Osteocyte (in vitro differentiated cells): ENCODE measurements at places on chromosomes 2 and 18.

DNA sequence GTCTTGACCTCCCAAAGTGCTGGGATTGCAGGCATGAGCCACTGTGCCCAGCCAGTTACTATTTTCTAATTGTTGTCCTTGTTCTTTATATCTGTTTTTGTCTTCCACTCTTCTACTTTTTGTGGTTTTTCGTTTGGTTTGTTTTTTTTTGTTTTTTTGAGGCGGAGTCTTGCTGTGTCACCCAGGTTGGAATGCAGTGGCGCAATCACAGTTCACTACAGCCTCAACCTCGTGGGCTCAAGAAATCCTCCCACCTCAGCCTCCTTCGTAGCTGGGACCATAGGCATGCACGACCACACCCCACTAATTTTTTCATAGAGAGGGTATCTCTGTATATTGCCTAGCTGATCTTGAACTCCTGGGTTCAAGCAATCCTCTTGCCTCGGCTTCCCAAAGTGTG, 100.7 kb downstream of the EHBP1 start:
- H3K4me3 ChIP-seq: no peak overlapping the region
- H3K27me3 ChIP-seq: no peaks in the 10 kb centered on the region
- H3K4me1 ChIP-seq: peaks cover 23% of the 10 kb centered on the region
- no peak overlapping the region for H3K27ac ChIP-seq
- no peak for DNase-seq

DNA sequence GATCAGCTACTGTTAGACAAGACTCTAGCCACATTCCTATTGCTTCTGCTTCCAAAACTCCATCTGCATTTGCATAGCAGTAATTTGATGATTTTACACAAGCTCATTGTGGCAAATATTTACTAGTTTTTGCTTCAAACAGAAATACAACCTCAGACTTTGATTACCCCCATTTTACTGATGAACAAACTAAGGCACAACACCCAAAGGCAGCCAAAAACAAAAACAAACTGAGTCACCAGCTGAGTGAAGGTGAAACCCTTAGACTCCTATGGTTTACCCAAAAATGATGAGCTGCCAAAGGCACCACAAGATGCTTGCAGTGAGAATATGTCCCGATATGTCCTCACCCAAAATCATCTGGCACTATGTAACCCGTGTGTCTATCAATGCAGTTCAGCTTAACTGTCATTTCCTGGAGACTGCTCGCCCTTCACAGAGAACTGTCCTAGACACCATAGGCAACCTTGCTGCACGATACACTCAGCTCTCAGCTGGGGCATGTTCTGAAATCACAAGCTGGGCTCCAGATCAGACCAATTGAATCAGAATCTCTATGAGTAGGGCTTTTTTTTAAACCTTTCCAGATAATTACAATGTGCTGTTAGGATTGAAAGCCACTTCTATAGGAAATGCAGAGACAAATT, 4.1 kb upstream of the EVA1A start:
- peaks cover 49% of the 10 kb centered on the region for H3K4me1 ChIP-seq
- no peaks in the 10 kb centered on the region for H3K36me3 ChIP-seq
- H3K27me3 ChIP-seq: no peaks in the 10 kb centered on the region
- no peak overlapping the region for H3K27ac ChIP-seq
- H3K4me3 ChIP-seq: no peak overlapping the region
- no peak for DNase-seq

DNA sequence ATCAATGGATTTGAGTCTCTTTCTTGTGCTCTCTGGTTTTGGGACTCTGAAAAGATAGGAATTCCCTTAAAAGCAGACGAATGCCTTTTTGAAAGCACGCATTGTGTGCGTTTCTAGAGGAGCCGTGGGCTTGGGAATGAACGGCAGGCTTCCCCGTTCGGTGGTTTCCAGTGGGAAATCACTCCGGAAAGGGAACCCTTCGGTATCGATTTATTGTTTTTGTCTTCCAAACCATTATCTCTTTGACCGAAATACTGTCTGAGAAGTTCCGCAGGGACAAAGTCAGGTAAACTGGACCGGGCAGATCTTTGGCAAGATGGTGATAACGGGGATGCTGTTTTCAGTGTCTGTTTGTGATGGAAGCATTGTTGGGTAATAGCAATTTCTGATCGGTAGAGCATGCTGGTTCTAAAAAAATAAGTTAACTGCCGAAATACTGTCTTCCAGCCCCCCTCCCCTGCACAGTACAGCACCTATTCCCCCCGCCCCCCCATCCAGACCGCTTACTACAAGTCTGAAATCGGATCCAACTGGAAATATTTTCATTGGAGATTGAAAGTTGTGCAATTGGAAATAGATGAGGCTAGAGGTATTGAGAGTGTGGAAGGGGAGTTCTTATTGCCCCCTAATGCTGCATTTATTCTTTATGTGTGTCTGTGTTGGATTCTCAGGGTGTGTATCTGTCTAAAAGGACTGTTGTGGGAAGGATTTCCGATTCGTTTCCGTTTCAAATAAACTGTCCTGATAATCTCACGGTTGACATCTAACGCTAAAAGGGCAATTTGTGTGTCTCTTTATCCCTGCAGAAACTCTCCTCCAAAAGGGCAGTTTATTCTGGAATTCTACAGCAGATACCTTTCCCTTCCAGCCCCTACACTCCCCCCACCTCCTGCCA, 635 bp downstream of the SETBP1 start:
- H3K27ac ChIP-seq: no peak overlapping the region
- H3K36me3 ChIP-seq: no peaks in the 10 kb centered on the region
- no peak for DNase-seq
- H3K27me3 ChIP-seq: no peaks in the 10 kb centered on the region
- no peak overlapping the region for H3K4me3 ChIP-seq
- peaks cover 15% of the 10 kb centered on the region for H3K4me1 ChIP-seq

DNA sequence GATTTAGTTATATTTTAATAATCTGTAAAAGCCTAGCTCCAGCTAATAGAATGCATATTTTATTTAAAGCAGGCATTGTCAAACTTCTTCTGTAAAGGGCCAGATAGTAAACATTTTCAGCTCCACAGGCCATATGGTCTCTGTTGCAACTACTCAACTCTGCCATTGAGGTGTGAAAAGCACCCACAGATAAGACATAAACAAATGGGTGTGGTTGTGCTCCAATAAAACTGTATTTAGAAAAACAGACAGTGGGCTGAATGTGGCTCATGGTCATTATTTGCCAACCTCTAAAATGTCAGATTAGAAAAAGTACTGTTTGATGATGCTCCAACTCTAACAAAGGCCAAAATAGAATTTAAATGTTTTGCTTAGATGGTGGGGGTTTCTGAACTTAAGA, 519.9 kb downstream of the RNF144A start:
- H3K36me3 ChIP-seq: no peaks in the 10 kb centered on the region
- no peak for DNase-seq
- H3K4me1 ChIP-seq: no peaks in the 10 kb centered on the region
- no peak overlapping the region for H3K27ac ChIP-seq
- peaks cover 4% of the 10 kb centered on the region for H3K27me3 ChIP-seq

DNA sequence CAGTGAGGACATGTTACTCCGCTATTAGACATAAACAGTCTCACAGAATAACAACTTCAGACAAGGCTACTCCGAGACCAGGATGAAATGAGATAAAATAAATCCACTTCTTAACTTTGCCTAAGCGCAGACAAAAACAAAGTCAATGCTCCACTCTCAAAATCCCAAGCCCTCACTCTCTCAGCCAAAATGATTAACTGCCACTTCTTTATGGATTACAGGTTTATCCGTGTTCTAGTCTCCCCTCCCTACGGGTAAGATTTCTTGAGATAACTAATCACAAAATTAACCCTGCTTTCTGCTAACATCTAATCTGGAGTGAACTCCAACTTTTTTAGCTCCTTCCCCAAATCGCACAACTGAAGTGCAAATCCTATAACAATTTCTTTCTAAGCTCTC, 1.1 kb upstream of the CRYGC start:
- H3K4me3 ChIP-seq: no peak overlapping the region
- H3K27me3 ChIP-seq: peaks cover 2% of the 10 kb centered on the region
- H3K4me1 ChIP-seq: no peaks in the 10 kb centered on the region
- no peak overlapping the region for H3K27ac ChIP-seq

GRCh38 chr2:191362841-191363240, 117.6 kb downstream of the MYO1B start:
- H3K36me3 ChIP-seq: peaks cover 26% of the 10 kb centered on the region
- H3K4me1 ChIP-seq: peaks cover 64% of the 10 kb centered on the region
- no peak for DNase-seq
- H3K4me3 ChIP-seq: no peak overlapping the region

DNA sequence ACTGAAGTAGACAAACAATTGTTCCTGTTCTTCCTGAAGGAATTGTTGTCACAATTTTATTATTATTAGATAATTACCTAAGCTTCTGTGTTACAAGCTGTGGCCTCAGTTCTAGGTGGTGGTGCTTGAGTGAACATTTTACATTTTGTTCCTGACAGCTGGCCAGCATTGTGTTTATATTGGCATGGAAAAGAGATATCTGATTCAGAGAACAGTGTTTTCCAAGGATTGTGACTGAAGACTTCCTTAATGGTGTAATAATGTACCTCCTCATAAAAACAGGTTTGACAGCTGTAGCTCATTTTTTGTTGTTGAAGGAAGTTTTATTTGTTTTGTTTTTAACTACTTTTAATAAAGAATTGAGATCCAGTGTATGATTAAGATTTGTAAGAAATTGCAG, 95.2 kb downstream of the EPB41L5 start:
- H3K4me1 ChIP-seq: peaks cover 45% of the 10 kb centered on the region
- peak overlapping the region; percentile 67 for H3K27ac ChIP-seq
- peaks cover 7% of the 10 kb centered on the region for H3K36me3 ChIP-seq
- H3K27me3 ChIP-seq: no peaks in the 10 kb centered on the region

DNA sequence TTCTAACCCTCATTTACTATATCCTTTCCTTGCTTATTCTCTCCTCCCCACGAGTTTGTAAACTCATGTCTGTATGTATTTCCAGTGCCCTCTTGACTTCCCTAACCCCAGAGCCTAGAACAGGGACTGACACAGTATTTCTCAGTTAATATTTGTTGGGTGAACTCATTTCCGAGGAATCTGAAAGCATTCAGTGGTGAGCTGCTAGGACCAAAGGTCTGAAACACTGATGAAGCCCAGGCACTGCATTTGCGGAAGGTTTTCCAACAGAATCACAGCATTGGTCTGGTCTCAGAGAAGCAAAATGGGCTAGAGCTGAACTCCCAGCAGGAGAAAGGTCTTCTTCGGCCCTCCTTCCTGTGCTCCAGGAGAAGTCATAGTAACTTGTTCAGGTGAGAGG, 56.8 kb downstream of the SOX11 start:
- H3K4me1 ChIP-seq: no peaks in the 10 kb centered on the region
- no peak overlapping the region for H3K27ac ChIP-seq
- no peaks in the 10 kb centered on the region for H3K36me3 ChIP-seq
- H3K27me3 ChIP-seq: peaks cover 5% of the 10 kb centered on the region
- H3K4me3 ChIP-seq: no peak overlapping the region

DNA sequence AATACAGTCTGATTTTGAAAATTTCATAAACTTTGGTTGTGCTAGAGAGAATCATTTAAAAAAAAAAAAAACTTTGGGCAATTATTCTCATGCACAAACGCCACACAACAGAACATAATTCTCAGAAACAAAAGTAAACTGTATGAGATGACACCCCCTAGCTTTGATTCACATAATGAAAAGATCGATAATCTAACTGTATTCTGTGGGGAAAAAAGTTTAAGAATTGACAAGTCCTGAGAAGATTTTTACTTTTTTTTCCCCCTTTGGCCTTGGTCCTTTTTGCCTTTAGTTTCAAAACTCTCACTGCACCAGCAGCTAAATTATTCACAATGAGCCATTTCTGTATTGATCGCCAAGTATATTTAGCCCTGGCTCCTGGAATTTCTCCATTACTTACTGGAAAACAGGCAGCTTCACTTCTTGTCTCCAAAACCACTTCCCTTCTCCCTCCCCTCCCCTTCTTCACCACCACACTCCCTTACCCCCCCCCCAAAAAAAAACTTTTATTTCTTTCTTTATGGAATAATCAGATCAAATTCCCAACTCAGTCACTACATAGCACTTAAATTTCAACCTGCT, 2.0 kb downstream of the IKZF2 start:
- H3K27me3 ChIP-seq: no peaks in the 10 kb centered on the region
- H3K36me3 ChIP-seq: peaks cover 9% of the 10 kb centered on the region
- H3K4me1 ChIP-seq: peaks cover 53% of the 10 kb centered on the region
- peak overlapping the region; percentile 89 for H3K4me3 ChIP-seq
- DNase-seq: no peak

GRCh38 chr2:191515551-191515950, 162.4 kb upstream of the NABP1 start:
- H3K4me3 ChIP-seq: no peak overlapping the region
- no peak overlapping the region for H3K27ac ChIP-seq
- H3K4me1 ChIP-seq: peaks cover 4% of the 10 kb centered on the region
- no peaks in the 10 kb centered on the region for H3K27me3 ChIP-seq

DNA sequence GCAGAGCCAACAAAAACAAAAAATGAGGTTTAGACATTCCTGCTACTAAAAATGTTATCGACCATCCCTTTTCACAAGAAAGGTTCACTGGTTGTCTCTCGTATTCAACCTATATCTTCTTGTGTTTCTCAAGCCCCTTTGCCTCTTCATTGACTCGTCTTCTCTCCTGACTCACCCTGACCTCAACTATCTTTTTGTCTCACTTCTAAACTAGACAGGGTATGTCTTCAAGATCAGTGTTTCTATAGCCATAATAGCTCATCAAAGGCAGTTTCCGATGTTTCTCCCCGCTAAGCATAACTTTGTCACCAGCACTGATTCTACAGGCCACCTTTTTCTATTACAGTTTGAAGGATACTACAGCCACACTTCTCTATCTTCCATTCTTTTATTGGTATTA, 178.4 kb downstream of the MEMO1 start:
- H3K36me3 ChIP-seq: no peaks in the 10 kb centered on the region
- H3K27me3 ChIP-seq: no peaks in the 10 kb centered on the region
- DNase-seq: no peak
- H3K4me1 ChIP-seq: no peaks in the 10 kb centered on the region
- no peak overlapping the region for H3K27ac ChIP-seq
- no peak overlapping the region for H3K4me3 ChIP-seq

DNA sequence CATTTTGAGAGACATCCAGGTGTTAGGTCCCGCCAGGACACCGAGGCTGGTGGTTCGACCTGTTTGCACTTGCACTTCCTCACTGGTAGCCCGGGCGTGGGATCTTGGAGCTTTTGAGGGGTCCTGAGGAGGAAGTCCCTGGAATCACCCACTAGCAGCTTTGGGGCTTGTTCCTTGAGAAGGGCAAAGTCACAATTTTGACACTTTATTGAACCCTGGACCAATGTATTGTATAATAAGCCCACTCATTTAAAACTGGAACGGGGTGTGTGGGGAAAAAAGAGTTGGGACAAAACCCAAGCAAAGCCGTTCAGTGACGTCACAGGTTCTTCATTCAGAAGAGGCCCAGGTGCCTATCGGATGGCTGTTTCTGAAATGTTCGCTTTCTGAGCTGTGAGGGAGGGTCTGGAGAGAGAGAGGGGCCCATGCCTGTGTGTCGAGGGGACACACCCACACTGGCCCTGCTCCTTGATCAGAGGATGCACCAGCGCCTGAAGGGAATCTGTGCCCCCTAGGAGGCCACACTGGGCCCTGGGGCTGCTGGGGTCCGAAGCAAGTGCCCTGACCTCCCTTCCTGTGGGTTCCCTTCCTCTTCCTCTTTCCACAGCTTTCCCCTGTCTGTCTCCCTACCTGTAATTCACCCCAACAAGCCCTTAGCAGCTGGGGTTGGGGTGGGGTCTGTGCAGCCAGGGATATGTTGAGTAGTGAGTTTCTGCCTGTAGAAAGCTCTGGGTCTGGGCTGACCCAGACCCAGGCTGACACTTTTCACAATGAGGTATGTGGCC, 2.6 kb downstream of the LPIN1 start:
- no peak overlapping the region for H3K4me3 ChIP-seq
- H3K36me3 ChIP-seq: no peaks in the 10 kb centered on the region
- H3K27me3 ChIP-seq: no peaks in the 10 kb centered on the region
- peaks cover 65% of the 10 kb centered on the region for H3K4me1 ChIP-seq
- H3K27ac ChIP-seq: no peak overlapping the region

- H3K4me1 ChIP-seq: peaks cover 5% of the 10 kb centered on the region
- H3K27ac ChIP-seq: no peak overlapping the region
- no peak overlapping the region for H3K4me3 ChIP-seq
- no peak for DNase-seq
Observed at GRCh38 chr2:107775211-107775610, 51.5 kb upstream of the RGPD4 start.
